Activated CD8-positive, alpha-beta memory T cell treated with anti-CD3 and anti-CD28 coated beads for 36 hours (primary cell): ENCODE measurements at places on chromosomes 5 and 9. TPM values are rescaled to one million over a fixed set of nuclear protein-coding genes. Genes with fewer than 3 reads are reported as not detected.

STK10 gene
- 92.1 TPM for total RNA-seq

MSX2 gene
- not detected for total RNA-seq

FBXW5 gene
- total RNA-seq: 81.2 TPM

PCDHAC1 gene
- total RNA-seq: not detected

PIP5K1B gene
- 2.3 TPM for total RNA-seq

DNAH5 gene
- total RNA-seq: not detected

PCDHA9 gene
- total RNA-seq: not detected

OR13C2 gene
- not detected for total RNA-seq

MCTP1 gene
- total RNA-seq: 0.13 TPM

KIF12 gene
- total RNA-seq: not detected
